Stomach (tissue), 19 donors: ENCODE measurements at places on chromosomes 16 and 17.

- peaks cover 67% of the 10 kb centered on the region for H3K27me3 ChIP-seq
- no peaks in the 10 kb centered on the region for H3K36me3 ChIP-seq
- no peak overlapping the region for H3K27ac ChIP-seq
- H3K4me3 ChIP-seq, result no peak overlapping the region
Measured at GRCh38 chr17:9002227-9002605, 19.1 kb upstream of the NTN1 start.

DNA sequence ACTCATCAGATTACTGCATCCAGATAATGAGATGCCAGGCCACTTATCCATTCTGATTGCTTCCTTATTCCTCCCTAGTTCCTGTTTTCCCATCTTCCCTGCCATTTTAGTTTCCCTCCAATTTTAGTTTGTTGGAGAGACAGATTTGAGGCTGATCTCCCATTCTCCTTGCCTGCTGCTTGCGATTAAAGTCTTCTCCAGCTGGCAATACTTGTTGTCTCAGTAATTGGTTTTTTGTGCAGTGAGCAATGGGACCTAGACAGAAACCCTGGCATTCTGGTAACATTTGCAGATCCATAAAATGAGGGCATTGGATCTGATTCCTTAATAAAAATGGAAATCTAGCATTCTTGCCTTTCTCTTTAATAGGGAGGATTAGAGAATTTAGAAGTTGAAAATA lies 17.6 kb upstream of the ELAC2 start:
- no peak overlapping the region for H3K27ac ChIP-seq
- no peaks in the 10 kb centered on the region for H3K36me3 ChIP-seq
- H3K4me3 ChIP-seq, result no peak overlapping the region

GRCh38 chr16:55130911-55131310 lies 193.1 kb upstream of the IRX6 start:
- no peak overlapping the region for H3K27ac ChIP-seq
- H3K27me3 ChIP-seq, result no peaks in the 10 kb centered on the region
- no peaks in the 10 kb centered on the region for H3K36me3 ChIP-seq
- no peak for DNase-seq

GRCh38 chr17:59683283-59683682 lies 23.9 kb downstream of the PTRH2 start:
- H3K27me3 ChIP-seq, result no peaks in the 10 kb centered on the region
- H3K4me3 ChIP-seq, result no peak overlapping the region
- no peak overlapping the region for H3K27ac ChIP-seq
- no peaks in the 10 kb centered on the region for H3K4me1 ChIP-seq
- peaks cover 64% of the 10 kb centered on the region for H3K36me3 ChIP-seq

DNA sequence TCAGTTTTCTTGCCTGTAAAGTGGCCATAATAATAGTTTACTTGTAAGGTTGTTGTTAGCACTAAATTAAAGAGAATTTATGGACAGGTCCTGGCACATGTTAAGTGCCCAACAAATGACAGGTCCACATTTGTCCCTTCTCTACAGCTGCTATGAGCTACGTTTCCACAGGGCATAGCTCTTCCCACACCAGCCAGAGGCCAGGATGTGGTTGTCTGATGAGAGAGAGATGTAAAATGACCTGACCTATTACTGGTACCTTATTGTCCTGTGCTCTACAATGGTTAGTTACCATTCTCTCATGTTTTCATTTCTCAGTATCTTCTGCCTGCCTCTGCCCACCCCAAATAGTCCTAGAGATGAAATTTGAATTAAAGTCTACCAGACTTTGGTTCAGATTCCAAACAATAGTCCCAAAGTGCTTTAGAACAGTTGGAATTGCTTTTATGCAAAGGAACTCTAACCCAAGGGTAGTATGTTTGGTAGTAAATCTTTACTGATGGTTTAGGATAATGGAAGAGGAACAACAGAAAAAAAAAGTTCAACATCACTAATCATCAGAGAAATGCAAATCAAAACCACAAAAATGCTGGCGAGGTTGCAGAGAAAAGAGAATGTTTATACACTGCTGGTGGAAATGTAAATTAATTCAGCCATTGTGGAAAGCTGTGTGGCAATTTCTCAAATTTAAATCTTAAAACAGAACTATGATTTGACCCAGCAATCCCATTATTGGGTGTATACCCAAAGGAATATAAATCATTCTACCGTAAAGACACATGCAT lies 57.1 kb upstream of the ANKFN1 start:
- H3K27ac ChIP-seq, result no peak overlapping the region
- no peak overlapping the region for H3K4me3 ChIP-seq
- H3K36me3 ChIP-seq, result no peaks in the 10 kb centered on the region

DNA sequence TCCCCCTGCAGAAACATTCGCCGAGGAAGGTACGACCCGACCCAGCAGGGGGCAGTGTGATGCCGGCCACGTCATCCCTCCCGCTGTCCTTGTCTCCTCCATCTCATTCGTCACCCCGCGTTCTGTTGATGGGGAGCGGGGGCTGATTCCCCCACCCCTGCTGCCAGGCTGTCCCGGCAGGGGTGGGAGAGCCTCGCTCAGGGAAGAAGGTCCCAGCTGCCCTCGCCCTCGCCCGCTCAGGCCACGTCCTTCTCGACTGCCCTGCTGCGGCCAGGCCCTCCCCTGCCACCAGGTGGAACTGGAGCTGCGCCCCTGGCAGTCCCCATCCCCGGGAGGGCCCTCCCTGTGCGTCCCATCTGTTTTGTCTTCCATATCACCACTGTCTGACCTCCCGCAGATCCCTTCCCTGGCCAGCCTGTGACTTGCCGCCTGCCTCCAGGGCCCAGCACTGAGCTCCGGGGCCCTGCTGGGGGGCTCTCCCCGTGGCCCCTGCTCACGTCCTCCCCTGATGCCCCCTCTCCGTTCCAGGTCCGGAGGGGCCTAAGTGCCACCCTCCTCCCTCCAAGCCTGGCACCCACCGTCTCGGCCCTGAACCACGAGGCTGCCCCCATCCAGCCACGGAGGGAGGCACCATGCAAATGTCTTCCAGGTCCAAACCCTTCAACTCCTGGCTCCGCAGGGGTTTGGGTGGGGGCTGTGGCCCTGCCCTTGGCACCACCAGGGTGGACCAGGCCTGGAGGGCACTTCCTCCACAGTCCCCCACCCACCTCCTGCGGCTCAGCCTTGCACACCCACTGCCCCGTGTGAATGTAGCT lies 20.6 kb downstream of the ADAM11 start:
- H3K27ac ChIP-seq, result peak overlapping the region; percentile 40
- peak; percentile 94 for DNase-seq
- H3K36me3 ChIP-seq, result no peaks in the 10 kb centered on the region
- H3K27me3 ChIP-seq, result peaks cover 15% of the 10 kb centered on the region
- H3K4me3 ChIP-seq, result peak overlapping the region; percentile 39
